ENCODE measurements at places on chromosomes 2 and 18. TPM values are rescaled to one million over a fixed set of nuclear protein-coding genes. Genes with fewer than 3 reads are reported as not detected.

DHRS9 gene
- 0.71 TPM for total RNA-seq

DPP4 gene
- total RNA-seq = 1.9 TPM

TTR gene
- total RNA-seq = not detected

DNA sequence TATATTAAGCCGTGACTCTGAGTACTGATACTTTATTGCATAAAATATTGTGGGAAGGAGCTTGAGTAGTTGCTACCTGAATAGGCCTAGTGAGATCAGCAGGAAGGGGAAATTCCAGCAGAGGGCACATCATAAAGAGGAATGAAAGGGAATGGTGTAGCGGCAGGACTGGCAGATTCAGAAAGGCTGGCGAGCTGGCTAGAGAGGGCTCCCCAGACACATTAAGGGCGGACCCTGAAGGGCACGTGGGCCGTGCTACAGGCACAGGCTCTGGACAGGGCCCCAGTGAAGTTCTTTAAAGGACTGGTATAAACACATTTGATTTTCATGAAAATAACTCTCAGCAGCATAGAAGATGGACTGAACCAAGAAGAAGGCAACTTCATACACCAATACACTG, 43.0 kb downstream of the PTPN2 start:
- no peak overlapping the region for H3K4me3 ChIP-seq
- DNase-seq = no peak
- no peaks in the 10 kb centered on the region for H3K27me3 ChIP-seq
- H3K27ac ChIP-seq = peak overlapping the region; percentile 96

DNA sequence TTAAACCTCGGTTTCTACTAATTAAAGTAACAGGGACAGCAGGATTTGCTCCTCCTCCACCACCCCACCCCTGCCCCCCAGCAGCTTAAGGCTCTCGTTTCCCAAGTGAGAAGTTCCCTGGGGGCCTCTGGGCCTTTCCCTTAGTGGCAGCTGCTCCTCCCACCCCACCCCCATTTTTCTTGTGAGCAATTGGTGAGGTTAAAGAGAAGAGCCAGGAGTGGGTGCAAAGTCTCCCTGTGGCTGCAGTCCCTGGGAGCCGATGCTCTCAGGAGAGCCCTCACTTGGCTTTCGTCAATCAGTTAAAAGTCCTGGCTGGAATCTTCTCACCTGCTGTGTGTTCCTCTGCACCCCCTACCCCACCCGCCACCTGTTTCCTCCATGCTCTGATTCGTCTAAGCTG, 48.7 kb upstream of the AGAP1 start:
- no peaks in the 10 kb centered on the region for H3K4me1 ChIP-seq
- H3K4me3 ChIP-seq = no peak overlapping the region
- DNase-seq = no peak
- H3K27ac ChIP-seq = no peak overlapping the region
- no peaks in the 10 kb centered on the region for H3K27me3 ChIP-seq

DNA sequence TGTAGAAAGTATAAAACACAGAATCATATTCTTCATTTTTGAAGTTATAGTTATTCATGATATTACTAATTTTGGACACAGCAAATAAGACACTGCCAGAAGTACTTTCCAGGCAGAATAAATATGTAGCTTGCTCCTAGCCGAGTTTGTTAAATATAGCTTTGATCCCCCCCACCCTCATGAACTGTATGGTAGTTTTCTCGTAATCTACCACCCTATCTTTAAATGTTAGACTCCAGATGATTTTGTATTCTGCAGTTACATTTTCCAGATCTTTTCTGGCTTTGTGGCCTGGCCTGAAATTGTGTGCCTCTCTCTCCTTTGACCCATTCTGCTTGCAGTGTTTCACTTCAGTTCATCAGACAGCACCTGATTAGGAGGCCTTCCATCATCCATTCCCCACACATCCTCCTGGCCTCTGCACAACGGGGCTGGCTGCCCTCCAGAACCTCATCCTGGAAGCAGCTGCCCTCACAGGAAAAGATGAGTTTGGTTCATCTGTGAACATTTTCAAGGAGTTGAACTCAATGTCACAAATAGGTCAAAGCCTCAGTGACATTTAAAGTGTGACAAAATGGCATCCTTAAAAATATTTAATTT, 4.7 kb upstream of the KCNJ3 start:
- H3K36me3 ChIP-seq = no peaks in the 10 kb centered on the region
- no peaks in the 10 kb centered on the region for H3K4me1 ChIP-seq
- DNase-seq = no peak
- no peak overlapping the region for H3K27ac ChIP-seq
- H3K27me3 ChIP-seq = peaks cover 10% of the 10 kb centered on the region
- no peak overlapping the region for H3K4me3 ChIP-seq

GRCh38 chr2:115609978-115610377, 1167.5 kb downstream of the DPP10 start:
- no peaks in the 10 kb centered on the region for H3K4me1 ChIP-seq
- H3K27me3 ChIP-seq = no peaks in the 10 kb centered on the region
- H3K4me3 ChIP-seq = no peak overlapping the region
- no peak for DNase-seq

DNA sequence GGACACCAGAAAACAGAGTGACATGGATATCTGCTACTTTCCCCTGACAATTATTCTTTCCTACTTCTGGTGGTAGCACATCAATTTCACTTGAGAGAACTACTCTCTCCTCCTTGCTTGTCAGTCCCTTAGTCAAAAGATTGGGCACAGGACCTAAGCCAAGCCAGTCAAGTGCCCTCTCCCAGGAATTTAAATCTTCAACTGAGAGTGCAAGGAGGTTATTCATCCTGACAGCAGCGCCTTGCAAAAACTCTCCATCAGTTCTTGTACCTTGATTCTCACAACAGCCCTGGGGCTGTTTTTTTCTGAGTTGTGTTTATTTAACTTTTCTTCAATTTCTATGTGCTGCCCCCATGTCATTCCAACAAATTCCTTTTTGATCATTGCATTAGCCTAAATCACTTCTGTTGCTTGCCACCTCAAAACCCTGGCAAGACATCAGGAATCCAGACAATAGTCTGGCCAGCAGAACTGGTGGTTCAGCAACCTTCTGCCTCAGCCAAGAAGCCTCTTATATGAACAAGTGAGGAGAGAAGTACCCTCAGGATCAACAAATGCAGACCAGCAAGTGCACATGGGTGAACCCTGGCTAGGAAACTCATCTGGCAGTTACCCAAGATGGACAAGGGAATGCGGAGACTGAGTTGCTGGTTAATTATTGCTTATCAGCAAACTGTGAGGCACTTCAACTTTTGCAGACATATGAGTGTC, 19.4 kb downstream of the COL4A3 start:
- H3K4me3 ChIP-seq = no peak overlapping the region
- H3K27me3 ChIP-seq = no peaks in the 10 kb centered on the region
- no peak for DNase-seq
- peaks cover 25% of the 10 kb centered on the region for H3K4me1 ChIP-seq

- no peak for DNase-seq
- no peak overlapping the region for H3K27ac ChIP-seq
- H3K4me3 ChIP-seq = no peak overlapping the region
Observed at GRCh38 chr2:148719941-148720436, 75.4 kb downstream of the EPC2 start.

- no peak for DNase-seq
- H3K27me3 ChIP-seq = peaks cover 7% of the 10 kb centered on the region
- no peak overlapping the region for H3K4me3 ChIP-seq
- peaks cover 8% of the 10 kb centered on the region for H3K4me1 ChIP-seq
Observed at GRCh38 chr2:55123851-55124269, 73.6 kb upstream of the RTN4 start.

- H3K4me3 ChIP-seq = no peak overlapping the region
- no peaks in the 10 kb centered on the region for H3K27me3 ChIP-seq
- H3K36me3 ChIP-seq = no peaks in the 10 kb centered on the region
- no peak for DNase-seq
- H3K4me1 ChIP-seq = no peaks in the 10 kb centered on the region
- no peak overlapping the region for H3K27ac ChIP-seq
Observed at GRCh38 chr18:48293954-48294898, 115.0 kb downstream of the ZBTB7C start.

GRCh38 chr18:78934551-78935225, 44.9 kb upstream of the SALL3 start:
- H3K4me3 ChIP-seq = no peak overlapping the region
- H3K36me3 ChIP-seq = no peaks in the 10 kb centered on the region
- H3K27ac ChIP-seq = no peak overlapping the region

All from activated B cell treated with CpG ODN at 0.5 μM for 24 hours (primary cell).